ENCODE measurements at places on chromosomes 6 and 20. TPM values are rescaled to one million over a fixed set of nuclear protein-coding genes. Genes with fewer than 3 reads are reported as not detected.

DNA sequence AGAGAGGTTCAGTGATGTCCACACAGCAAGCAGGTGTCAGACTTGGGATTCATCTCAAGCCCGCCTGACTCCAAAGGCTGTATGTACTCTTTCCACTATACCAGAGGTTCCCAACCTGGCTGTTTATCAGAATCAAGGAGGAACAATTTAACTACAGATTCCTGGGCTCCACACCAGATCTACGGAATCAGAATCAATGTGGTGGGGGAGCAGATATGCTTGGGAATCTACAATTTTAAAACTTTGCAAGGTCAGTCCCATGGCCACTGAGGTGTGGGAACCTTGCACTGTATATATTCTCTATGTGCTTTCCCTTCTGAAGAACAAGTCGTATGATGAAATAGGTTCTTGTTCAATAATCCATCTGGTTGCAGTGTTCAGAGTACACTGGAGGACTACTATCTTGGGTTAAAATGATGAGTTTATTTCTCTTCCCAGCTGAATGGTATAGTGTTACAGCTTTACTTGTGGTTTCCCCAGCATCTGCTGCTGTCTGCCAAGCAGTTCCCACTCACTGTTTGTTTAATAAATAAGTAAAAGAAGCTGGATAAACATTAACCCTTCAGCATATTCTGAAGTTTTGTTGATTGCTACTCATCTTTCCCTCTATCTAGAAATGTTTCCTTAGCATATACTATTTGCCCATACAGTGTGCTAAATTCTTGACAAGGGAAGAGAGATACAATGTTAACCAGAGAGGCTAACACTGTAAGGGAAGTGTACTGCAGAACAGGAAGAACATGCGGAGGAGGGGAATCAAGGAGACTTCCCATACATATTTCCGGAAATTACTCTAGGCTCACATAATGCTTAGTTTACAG is 9.9 kb downstream of the TTI1 start:
- DNase-seq, result no peak

DNA sequence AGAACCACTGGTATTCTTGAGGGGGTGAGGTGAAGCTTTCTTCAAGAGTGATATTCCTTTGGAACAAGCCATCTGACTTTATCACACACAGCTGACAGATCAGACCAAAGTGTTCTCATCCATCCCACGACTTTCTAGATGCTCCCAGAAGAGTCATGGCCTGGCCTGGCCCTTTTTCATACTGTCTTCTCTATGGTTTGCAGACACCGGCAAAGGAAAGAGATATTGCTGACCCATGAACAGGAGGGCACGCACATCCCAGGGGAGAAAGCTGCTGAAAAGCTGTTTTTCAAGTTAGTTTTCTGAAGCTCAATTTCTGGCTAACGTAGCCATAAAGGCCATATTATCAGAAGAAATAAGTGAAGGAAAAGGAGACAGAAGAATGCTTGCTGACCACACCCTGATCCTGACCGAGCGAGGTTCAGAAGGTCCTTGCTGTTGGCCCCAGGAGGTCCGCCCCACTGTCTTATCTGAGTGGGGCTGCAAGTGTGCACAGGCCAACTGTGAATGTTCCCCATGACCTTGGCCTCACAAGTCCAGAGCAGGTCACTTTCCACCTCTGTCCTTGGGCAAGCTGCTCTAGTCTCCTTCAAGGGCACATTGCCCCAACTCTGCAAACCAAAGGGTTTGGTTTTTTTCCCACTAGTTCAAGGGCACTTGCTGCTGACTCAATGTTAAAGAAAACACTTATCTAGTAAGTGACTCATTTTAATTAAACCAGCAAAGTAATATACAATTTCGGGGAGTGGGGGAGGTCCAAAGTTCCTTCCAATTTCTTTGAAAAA is 2.0 kb downstream of the ACSS1 start:
- no peak for DNase-seq

DNA sequence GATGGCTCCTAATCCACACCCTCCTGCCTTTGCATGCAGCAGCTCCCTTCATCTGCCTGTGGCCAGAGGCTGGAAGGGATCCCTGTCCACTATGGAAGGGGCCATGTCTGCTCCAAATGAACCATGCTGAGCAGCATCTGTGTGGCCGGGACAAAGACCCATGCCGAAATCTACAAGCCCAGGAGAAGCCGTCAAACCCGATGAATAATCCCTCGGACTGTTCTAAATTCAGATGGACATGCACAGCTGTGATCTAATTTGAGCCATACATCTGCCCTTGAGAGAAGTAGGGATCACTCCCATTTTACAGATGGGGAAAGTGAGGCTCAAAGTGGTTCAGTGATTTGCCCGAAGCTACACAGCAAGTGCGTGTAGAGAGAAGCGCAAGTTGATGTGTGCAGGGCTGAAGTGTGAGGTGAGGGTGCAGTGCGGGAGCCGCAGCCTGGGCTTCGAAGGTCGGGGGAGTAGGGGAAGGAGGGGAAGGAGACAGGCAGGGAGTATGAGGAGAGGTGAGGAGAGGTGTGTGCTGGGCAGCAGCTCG is 22.6 kb upstream of the CDH22 start:
- no peak for DNase-seq

DNA sequence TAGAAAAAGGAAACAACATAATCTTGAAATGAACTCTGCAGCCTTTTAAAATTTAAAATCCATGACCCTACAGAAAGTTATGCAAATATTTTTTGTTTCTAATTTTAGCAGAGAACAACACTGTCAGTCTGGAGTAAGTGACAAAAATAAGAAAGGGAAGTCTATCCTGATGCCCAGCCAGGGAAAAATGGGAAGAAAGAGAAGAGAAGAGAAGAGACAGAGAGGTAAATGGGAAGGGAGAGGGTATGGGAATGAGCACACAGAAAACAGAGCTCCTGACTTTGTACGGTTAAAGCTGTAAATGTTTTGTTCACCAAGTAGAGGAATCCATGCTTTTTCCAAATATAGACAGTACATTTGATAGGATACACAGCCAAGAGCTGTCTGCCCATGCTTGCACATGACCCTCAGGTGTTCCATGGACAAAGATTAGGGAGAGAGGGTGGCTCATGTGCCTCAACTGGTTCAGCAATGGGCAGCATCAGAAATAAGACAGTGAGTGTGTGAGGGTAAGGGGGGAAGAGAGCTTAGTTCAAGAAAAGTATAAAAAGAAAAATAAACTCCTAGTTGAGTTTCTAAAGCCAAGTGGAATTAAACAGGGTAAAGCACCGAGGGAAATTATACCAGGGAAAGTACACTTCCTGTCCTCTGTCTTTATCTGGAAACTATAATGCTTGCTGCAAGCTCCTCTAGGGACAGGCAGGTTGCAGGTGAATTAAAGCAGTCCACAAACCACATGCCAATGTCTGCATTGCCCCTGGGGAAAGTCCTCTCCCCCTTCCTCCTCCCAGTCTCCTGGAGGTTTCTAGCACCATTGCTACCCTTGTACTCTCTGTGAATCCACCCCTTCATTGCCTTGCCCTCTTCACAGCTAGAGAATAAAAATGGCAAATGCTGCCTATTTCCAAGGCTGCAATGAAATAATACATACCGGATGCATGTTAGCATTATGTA is 30.0 kb downstream of the MAP3K5 start:
- no peak for DNase-seq

DNA sequence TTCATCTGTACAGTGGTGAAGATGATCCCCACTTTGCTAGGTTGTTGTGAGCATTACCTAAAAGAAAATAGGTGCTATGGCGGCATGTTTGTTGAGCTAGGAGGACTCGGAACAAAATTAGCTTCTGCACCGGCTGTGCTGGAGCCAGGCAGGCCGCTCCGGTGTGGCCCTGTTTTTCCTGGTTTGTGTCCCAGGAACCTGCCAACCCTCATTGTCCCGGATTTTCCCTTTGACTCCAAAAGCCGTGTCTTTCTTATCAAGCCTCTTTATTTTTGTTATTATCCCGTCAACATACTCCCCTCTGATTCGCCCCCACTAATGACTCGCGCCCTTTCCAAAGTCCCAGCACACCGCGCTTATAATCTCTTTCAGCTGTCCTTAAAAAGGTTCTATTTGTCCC is 117.0 kb downstream of the MYLK4 start:
- no peak for DNase-seq

DNA sequence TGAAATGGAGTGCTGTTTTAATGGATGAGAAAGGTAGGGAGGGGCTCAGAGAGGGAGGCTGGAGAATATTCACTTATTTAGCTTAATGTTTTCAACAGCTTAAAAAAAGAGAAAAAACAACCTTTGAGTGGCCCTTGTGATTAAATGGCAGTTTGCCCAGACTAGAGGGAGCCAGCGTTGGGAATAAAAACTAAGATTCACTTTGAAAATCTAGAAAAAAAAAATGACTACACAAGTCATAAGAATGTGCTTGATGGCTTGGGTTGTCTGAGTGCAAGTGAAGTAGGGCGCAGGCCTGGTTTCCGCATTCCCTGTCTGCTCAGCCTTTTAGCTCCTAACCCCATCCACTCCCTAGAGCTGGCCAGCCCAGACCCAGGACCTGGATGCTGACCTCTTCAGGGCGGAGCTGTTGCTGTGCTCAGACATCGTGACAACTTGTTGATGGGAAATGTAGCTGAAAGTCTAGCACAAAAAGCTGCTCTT is 28.9 kb downstream of the UTRN start:
- no peak for DNase-seq

DNA sequence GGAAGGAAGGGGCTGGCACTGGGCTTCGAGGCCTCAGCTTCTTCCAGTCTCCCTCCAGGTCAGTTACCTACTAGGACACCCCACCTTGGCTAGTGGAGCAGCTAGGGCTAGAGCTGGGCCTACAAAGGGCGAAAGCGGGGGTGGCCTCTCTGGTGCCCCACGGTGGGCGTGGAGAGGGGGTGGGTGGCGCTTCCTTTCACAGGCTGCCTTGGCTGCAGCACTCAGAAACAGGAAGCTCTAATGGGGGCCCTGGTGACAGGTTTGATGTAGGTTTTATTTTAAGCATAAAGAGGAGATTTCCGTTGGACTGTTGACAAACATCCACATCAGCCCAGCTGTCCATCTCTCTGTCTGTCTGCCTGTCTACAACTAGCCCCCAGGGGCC is 13.4 kb downstream of the FAM110A start:
- peak; percentile 61 for DNase-seq

The KIAA1586 gene
- 15.9 TPM for total RNA-seq

DNA sequence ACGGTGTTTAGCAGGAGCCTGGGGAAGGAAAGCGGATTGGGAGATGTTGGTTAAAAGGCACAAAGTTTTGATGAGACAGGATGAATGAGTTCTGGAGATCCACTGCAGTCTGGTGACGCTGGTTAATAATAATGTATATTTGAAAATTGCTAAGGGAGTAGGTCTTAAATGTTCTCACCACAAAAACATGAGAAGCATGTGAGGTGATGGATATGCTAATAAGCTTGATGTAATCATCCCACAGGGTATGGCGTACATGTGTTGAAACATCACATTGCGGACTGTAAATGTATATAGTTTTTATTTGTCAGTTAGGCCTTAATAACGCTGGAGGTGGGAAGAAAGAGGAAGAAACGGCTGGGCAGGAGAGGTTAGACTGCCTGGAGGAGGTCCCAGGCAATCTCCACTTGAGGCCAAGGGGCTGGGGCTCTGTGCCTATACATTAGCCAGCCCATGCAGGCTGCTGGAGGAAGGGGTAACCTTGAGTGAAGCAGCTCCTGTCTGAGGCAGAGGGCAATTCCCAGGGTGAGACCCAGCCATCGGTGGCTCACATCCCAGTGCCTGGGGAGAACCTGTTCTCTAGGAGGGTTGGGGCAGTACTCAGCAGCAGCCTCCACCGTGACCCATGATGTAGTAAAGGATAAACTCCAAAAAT is 188.2 kb upstream of the QKI start:
- no peak for DNase-seq

GRCh38 chr6:74969591-74970267 is 236.1 kb downstream of the COL12A1 start:
- no peak for DNase-seq

DNA sequence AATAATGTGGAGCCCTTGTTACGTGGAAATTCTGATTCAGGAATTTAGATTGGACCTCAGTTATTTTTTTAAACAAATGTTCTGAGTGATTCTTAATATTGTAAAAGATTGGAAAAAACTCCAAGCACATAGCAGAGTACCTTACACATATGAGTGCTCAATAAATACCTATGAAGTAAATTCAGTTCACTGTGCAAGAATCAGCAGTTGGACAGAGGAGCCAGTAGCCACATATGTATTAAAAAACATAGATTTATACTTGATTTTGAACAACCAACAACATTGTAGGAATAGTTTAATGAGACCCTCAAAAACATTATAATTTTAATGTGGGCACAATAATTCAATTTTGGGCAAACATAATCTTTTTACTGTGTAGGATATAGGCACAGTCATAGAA is 109.3 kb upstream of the B3GAT2 start:
- DNase-seq, result no peak

- no peak for DNase-seq
These were observed 145.3 kb downstream of the TFAP2B start for GRCh38 chr6:50963952-50964351.

GRCh38 chr6:134816780-134817179 is 133.1 kb downstream of the ALDH8A1 start:
- no peak for DNase-seq

The POLR1H gene
- 45.3 TPM for total RNA-seq

The HTR1E gene
- total RNA-seq, result not detected

DNA sequence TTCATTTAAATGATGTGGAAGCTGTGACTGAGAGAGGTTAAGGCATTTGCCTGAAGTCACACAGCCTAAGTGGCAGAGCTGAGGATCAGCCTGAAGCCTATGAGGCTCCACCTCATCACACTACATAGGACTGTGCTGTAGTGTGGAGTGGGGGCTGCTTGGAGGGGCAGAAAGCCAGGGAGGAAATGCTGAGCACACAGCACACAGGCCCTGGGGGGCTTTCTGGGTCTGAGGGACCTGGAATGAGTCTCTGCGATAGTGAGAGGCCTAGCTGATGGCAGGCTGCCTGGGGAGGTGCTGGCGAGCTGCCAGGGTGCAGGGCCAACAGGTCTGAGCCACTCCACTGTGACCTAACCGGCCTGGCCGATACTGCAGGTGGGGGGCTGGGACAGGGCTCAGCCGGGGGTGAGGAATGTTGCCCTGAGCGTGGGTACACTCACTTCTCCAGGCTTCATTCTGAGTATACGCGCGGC is 2.2 kb upstream of the ARHGAP40 start:
- DNase-seq, result no peak

DNA sequence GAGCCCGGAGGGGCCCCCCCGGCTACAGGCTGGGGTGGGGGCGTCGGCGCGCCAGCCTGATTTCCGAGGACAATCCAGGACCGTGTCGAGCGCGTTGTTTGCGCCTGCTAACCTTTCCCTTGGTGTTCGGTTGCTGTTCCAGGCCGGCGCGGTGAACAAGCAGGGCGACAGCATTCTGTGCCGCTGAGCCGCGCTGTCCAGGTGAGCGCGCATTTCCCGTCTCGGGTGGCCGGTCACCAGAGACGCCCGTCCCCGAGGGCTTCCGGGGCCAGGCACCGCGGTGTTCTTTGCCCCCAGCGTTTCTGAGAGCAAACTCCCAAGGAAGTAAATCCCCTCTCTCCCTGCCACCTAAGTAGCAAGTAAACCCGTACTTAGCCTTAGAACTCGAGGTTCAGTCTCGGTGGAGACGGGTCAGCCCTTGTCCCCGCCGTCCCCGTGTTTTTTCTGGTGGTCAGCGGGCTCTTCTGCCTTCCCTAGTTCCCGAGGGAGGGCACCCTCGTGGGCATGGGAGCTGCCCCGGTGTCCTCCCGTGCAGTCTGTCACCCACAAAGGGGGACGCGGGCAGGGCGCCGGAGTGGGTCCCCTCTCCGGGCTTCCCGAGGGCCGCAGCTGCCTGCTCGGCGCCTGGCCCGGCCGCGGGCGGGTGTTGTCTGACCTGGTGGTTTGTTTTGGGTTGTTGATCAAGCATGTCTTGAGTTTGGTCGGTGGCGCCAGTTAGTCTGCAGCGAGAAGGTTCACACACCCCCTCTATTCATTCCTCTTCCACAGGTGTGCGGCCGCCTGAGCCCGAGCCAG is 1.5 kb downstream of the ID4 start:
- DNase-seq, result no peak

- DNase-seq, result no peak
These were observed 225.6 kb downstream of the PLCB1 start for GRCh38 chr20:8357703-8358102.

The TRIM40 gene
- total RNA-seq, result not detected

All from activated naive CD8-positive, alpha-beta T cell treated with anti-CD3 and anti-CD28 coated beads for 36 hours (primary cell).